GM23338 (cell line): ENCODE measurements at places on chromosomes 6 and 20. TPM values are rescaled to one million over a fixed set of nuclear protein-coding genes. Genes with fewer than 3 reads are reported as not detected.
A peak's percentile ranks its signal among the peaks of the same experiment; 100 is the strongest.

- no peaks in the 10 kb centered on the region for H3K27me3 ChIP-seq
- no peak overlapping the region for H3K27ac ChIP-seq
- H3K4me1 ChIP-seq = no peaks in the 10 kb centered on the region; the same call in 1 of the 2 replicates
- DNase-seq = no peak
- no peak overlapping the region for H3K4me3 ChIP-seq
- no peaks in the 10 kb centered on the region for H3K36me3 ChIP-seq
These were observed 17.9 kb downstream of the SLA2 start for GRCh38 chr20:36628076-36628475.

DNA sequence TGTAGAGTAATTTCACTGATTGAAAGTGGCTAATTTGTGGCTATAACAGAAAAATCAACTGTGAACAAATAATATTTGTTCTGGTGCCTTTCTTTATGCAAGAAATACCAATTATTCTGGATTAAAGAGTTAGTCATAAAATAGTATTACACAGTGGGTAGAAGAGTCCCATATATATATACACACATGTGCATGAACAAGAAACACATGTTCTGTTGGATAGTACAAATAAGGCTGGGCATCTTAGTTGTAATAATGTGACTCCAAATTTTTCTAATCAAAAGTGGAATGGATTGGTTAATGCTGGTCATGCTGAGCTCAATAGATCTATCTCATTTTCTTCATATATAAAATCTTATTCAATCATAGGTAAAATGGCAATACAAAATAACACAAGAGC, 179.4 kb downstream of the OGFRL1 start:
- H3K36me3 ChIP-seq = no peaks in the 10 kb centered on the region
- no peak for DNase-seq
- H3K4me1 ChIP-seq = no peaks in the 10 kb centered on the region
- no peaks in the 10 kb centered on the region for H3K27me3 ChIP-seq

GRCh38 chr6:156963712-156964700, 186.8 kb downstream of the ARID1B start:
- no peak overlapping the region for H3K27ac ChIP-seq
- DNase-seq = no peak
- no peak overlapping the region for H3K4me3 ChIP-seq
- peaks cover 66% of the 10 kb centered on the region for H3K4me1 ChIP-seq

GRCh38 chr6:18829272-18829870, 442.2 kb downstream of the RNF144B start:
- no peak overlapping the region for H3K27ac ChIP-seq
- H3K4me3 ChIP-seq = no peak overlapping the region
- H3K4me1 ChIP-seq = peaks cover 9% of the 10 kb centered on the region

GRCh38 chr20:10596710-10597121, 77.1 kb downstream of the JAG1 start:
- DNase-seq = no peak
- H3K36me3 ChIP-seq = no peaks in the 10 kb centered on the region
- H3K27me3 ChIP-seq = no peaks in the 10 kb centered on the region
- H3K4me3 ChIP-seq = no peak overlapping the region
- H3K4me1 ChIP-seq = no peaks in the 10 kb centered on the region

DNA sequence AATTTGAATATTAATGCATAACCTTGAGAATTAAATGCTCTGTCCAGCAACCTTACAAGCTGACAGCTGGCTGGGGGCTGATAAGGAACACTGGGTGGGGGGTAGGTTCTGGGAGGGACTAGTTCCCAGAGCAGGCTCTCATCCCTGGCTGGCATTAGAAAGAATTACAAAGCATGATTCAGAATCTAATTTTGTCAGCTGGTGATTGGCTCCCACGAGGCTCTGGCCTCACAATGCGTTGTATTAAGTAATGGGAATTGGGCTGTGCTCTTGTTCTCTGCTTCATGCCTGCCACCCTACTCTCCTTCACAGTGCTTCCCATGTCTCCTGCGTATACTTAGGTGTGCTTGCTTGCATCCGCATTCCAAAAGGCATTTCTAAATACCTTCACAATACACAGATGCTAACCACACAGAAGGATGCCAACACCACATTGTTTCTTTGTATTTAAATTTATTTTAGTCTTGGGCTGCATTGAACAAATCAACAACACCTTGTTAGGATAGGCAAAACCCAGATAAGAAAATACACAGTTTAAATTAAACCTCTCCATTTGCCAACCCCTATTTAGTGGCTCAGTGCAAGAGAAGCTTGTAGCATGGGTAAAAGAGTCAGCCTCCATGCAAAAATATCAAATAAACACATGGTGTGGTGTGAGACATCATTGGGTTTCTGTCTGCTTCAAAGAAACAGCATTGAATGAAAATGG, 434.5 kb upstream of the JAG1 start:
- no peaks in the 10 kb centered on the region for H3K27me3 ChIP-seq
- no peaks in the 10 kb centered on the region for H3K4me1 ChIP-seq
- no peak overlapping the region for H3K27ac ChIP-seq
- peak; percentile 20 for DNase-seq
- H3K4me3 ChIP-seq = no peak overlapping the region

DNA sequence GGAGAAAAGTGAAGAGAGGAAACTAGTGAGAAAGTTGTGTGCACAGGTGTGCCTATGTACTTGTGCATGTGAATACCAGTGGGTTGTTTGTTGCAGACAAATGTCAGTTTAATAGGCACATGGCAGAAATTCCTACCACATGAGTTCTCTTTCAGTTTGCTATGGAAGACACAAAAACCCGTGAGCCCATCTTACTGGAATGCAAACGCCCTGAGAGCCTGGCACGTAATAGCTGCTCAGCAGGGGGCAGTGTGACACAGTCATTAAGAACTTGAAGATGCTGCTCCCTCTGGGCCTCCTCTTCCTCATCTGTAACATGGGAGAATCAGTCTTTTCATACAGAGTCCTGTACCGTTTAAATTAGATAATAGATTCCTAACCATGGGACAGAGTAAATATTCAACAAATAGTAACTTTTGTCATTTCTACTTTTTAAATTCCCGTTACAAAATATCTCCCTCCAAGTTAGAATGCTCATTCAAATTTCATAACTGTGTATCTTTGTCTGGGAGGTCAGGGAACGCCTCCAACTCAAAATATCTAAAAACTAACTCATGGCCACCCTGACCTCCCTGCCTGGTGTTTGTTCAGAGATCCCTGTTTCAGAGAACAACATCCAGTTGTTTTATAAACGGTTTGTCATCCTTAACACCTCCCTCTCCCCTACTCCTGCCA, 802.9 kb downstream of the MAFB start:
- 0 out of 2 replicates have a peak, but pooled peaks cover 3% of the 10 kb centered on the region for H3K4me1 ChIP-seq
- no peak overlapping the region for H3K4me3 ChIP-seq
- DNase-seq = peak; percentile 94
- no peak overlapping the region for H3K27ac ChIP-seq
- H3K36me3 ChIP-seq = no peaks in the 10 kb centered on the region
- H3K27me3 ChIP-seq = no peaks in the 10 kb centered on the region

DNA sequence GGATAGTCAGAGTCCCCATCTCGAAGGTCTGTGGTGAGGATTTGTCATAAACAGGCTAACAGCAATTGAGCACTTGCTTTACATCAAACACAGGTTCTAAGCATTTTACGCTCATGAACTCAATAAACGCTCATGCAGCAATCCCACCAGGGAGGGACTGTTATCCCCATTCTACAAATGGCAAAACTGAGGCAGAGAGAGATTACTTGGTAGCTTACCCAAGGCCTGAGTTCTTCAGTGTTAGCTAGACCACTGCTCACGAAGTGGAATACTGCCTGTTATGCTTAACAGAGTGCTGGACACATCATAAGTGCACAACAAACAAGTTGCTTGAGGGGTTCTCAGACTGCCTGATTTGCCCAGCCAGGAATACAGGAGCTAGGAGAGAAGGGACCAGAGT, 23.7 kb upstream of the TCP11 start:
- H3K4me1 ChIP-seq = no peaks in the 10 kb centered on the region
- no peak overlapping the region for H3K27ac ChIP-seq
- H3K36me3 ChIP-seq = no peaks in the 10 kb centered on the region
- no peak for DNase-seq

- no peaks in the 10 kb centered on the region for H3K27me3 ChIP-seq
- DNase-seq = no peak
- H3K36me3 ChIP-seq = no peaks in the 10 kb centered on the region
These were observed 98.8 kb upstream of the BEND6 start for GRCh38 chr6:56856036-56856580.

- H3K27ac ChIP-seq = no peak overlapping the region
- H3K36me3 ChIP-seq = no peaks in the 10 kb centered on the region; the same call in 1 of the 2 replicates
- no peaks in the 10 kb centered on the region for H3K27me3 ChIP-seq
- no peak overlapping the region for H3K4me3 ChIP-seq
- H3K4me1 ChIP-seq = no peaks in the 10 kb centered on the region
These were observed 481.5 kb upstream of the JAG1 start for GRCh38 chr20:11155156-11155756.

- no peaks in the 10 kb centered on the region for H3K36me3 ChIP-seq
- H3K4me3 ChIP-seq = no peak overlapping the region
- H3K27ac ChIP-seq = no peak overlapping the region
- no peak for DNase-seq
- H3K27me3 ChIP-seq = peaks cover 9% of the 10 kb centered on the region
These were observed 189.0 kb upstream of the UST start for GRCh38 chr6:148557796-148558321.

DNA sequence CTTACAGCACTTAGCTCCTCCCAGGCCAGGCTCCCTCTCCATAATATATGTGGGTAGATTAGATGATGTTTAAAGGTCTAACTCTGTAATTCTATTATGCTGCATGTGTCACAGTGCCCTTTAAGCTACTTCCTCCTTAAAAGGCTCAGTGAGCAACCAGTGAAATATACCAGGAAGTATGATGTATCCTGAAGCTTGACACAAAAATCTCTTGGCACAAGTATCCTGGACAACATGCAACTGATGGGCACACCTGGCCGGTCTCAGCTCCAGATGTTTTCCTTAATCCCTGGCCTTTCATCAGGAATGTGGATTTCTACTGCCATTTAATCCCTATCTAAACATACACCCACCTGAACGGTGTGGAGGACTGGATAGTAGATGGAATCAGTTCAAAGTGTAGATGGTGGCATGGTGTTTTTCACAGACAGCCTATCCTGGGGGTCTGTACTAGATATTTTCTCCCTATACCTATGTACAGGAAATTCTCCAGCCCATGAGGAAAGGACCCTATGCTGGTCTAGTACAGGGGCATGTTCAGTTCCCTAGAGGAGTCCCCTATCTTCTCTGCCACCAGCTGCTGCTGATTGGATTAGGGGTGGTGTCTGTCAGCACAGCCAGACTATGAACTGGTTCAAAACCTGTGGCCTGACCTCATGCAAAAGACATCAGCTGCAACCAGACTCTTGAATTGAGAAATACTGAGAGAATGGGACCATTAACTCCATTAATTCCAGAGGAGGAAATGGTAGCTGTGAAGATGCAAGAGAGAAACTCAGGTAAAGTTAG, 59.4 kb upstream of the CITED2 start:
- H3K4me1 ChIP-seq = no peaks in the 10 kb centered on the region
- DNase-seq = no peak
- H3K36me3 ChIP-seq = no peaks in the 10 kb centered on the region
- no peak overlapping the region for H3K27ac ChIP-seq
- no peak overlapping the region for H3K4me3 ChIP-seq
- H3K27me3 ChIP-seq = no peaks in the 10 kb centered on the region

- peak; percentile 46 for DNase-seq
- H3K4me1 ChIP-seq = 0 out of 2 replicates have a peak, but pooled peaks cover 4% of the 10 kb centered on the region
- H3K36me3 ChIP-seq = no peaks in the 10 kb centered on the region
These were observed 241.9 kb downstream of the ADGRB3 start for GRCh38 chr6:68876792-68877493.

DNA sequence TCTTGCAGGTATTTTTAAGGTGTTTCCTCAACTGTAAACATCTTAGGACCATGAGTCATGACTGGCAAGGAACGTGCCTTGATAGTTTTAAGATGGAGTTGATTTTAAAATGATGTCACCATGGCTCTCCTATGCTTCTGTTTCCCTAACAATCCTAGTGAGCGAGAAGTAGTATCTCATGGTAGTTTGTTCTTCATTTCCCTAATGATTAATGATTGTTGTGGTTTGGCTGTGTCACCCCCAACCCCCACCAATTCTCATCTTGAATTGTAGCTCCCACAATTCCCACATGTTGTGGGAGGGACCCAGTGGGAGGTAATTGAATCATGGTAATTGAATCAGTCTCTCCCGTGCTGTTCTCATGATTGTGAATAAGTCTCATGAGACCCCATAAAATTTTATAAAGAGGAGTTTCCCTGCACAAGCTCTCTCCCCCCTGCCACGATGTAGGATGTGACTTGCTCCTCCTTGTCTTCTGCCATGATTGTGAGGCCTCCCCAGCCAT, 16.8 kb upstream of the BNIP5 start:
- no peak overlapping the region for H3K4me3 ChIP-seq
- no peaks in the 10 kb centered on the region for H3K4me1 ChIP-seq
- no peak for DNase-seq
- H3K27ac ChIP-seq = no peak overlapping the region

DNA sequence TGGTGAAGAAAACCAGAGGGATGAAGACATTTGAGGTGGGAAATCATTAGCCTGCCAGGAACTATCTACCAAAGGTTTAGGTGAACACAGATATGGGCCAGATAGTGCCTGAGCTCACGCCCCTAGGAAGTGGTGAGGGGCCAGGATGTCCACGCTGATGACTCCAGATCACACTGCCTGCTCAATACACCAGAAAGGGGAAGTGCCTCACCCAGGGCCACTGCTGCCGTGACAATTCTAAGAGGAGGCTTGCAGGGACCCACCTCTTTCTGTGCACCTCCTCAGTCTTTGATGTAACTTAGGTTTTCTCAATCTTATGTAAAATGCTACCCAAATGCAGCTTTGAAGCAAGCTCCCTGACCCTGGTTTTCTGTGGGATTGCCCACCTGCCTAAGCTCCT, 5.4 kb upstream of the RAB44 start:
- H3K4me1 ChIP-seq = no peaks in the 10 kb centered on the region
- no peak overlapping the region for H3K27ac ChIP-seq
- no peak for DNase-seq
- H3K27me3 ChIP-seq = no peaks in the 10 kb centered on the region
- no peak overlapping the region for H3K4me3 ChIP-seq

- no peak overlapping the region for H3K4me3 ChIP-seq
- H3K4me1 ChIP-seq = no peaks in the 10 kb centered on the region
- H3K27ac ChIP-seq = no peak overlapping the region
- no peak for DNase-seq
- H3K36me3 ChIP-seq = no peaks in the 10 kb centered on the region; the same call in 1 of the 2 replicates
These were observed 380.1 kb upstream of the SOX4 start for GRCh38 chr6:21213492-21213891.

DNA sequence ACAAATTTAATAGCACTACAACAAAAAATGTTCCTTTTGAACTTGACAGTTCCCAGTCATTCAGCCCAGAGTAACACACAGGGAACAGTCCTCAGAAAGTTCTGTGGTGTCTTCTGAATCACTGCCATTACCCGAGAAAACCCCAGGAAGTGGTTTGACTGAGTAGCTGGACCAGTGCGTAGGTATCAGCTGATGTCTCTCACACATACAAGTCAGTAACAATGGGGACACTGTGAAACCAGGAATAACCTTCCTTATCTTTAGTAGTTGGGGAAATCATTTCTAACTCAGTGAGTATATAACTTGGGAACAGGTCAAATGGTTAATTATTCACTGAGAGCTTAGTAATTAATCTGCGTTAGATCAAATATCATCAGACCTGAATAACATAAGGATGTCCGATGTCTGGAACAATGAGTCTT, 73.1 kb downstream of the HIVEP2 start:
- H3K27ac ChIP-seq = no peak overlapping the region
- H3K4me3 ChIP-seq = no peak overlapping the region
- DNase-seq = no peak
- no peaks in the 10 kb centered on the region for H3K27me3 ChIP-seq

OR2H2 gene
- total RNA-seq = not detected in 2 replicates

STAU1 gene
- total RNA-seq = 102 and 111 TPM in 2 replicates

SNX9 gene
- total RNA-seq = 21.2 and 23.3 TPM in 2 replicates

PTCHD4 gene
- 0.31 and 0.66 TPM in 2 replicates for total RNA-seq

OGFRL1 gene
- total RNA-seq = 10.0 and 12.0 TPM in 2 replicates

SMOC2 gene
- 5.1 and 6.5 TPM in 2 replicates for total RNA-seq

HTR1E gene
- 0.19 TPM in 1 of 2 replicates, not detected in the other for total RNA-seq
